ENCODE measurements at places on chromosomes 3 and 15. TPM values are rescaled to one million over a fixed set of nuclear protein-coding genes. Genes with fewer than 3 reads are reported as not detected.

DNA sequence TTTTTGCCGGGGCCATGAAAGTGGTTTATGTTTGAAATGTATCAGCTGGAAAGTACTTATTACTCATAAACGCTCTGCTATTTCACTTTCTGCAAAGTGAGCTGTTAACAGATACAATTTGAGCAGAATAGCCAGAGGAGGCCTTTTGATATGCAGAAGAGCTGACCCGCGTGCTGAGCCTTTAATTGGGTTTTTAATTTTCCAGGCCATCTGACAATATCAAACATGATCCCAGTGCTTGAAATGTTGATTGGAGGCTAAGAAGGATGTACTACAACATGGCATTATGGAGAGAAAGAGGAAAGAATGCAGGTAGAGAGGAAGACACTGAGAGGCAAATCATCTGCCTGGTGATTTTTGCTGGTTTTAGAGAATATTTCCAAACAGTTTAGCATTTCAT is 261.3 kb upstream of the MEIS2 start:
- no peak for DNase-seq

The HHLA2 gene
- total RNA-seq, result not detected

The SNTN gene
- not detected for total RNA-seq

DNA sequence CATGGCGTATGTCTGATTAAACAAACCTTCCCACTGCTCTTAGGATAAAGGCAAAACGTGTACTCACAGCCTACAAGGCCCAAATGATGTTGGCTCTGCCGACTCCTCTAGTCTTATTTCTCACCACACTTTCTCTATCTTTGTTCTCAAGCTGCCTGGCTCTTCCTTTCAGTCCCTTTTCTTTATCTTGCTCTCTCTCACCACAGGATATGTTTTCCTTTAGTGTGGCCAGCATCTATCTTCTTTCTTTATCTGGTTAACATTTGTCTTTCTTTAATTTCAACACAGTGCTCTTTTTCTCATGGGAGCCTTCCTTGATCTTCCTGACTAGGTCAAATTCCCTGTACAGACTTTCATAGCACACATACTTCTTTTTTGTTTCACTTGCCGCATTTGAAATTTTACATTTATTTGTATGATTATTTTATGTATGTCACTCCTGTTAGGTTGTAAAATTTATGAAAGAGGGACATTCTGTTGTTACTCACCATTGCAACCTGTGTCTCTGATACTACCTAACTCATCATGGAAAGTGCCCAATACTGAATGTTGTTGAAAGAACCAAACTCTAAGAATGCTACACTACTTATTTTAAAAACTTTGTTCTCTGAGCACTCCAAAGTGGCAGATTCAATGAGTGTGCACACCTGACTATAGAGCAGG is 328.9 kb upstream of the CBLB start:
- DNase-seq, result no peak

- no peak for DNase-seq
Measured at GRCh38 chr3:100482176-100482575, 10.2 kb upstream of the TMEM45A start.

The TRIM42 gene
- total RNA-seq, result not detected

DNA sequence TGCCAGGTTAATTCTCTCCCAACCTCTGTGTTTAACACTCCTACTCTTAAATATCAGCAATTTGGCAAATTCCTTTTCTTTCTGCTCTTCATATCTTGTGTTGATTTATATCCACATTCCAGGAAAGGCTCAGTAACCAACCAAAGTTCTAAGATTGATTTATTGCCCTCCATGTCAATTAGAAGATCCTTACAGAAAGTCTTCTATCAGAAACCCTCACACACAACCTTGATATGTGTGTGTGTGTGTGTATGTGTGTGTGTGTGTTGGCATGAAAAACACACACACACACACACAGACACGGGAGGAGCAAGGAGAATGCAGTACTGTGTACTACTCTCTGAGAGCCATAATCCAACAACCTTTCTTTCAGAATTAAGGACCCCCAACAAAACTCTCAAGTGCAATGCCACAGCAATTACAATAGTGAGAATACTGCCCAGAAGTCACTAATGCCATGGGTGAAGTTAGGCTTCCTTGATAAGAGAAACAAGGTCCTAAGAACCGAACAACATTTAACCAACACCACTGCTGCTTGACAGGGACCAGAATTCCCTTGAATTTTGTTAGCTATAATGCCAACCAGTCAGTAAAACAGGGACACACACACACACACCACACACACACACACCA is 1.1 kb downstream of the LSAMP start:
- DNase-seq, result no peak

DNA sequence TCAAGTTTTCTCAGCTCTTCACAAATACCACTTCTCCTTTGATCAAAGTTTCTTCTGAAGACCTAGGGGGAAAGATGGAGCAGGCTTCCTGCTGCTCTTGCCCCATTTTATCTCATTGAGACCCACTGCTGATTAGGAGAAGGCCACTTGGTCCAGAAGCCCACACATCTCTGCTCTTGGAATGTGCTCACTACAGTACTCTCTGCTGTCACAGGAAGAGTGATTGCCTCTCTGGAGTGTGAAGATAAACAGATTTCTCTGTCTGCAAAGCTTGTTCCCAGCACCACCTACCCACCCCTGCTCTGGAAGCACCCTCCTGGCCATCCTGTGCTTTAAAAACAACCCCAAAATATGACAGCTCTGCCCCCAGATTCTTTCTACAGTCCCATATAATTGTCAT is 41.3 kb upstream of the PRTG start:
- DNase-seq, result no peak

- no peak for DNase-seq
Measured at GRCh38 chr3:4739289-4740236, 239.7 kb upstream of the BHLHE40 start.

DNA sequence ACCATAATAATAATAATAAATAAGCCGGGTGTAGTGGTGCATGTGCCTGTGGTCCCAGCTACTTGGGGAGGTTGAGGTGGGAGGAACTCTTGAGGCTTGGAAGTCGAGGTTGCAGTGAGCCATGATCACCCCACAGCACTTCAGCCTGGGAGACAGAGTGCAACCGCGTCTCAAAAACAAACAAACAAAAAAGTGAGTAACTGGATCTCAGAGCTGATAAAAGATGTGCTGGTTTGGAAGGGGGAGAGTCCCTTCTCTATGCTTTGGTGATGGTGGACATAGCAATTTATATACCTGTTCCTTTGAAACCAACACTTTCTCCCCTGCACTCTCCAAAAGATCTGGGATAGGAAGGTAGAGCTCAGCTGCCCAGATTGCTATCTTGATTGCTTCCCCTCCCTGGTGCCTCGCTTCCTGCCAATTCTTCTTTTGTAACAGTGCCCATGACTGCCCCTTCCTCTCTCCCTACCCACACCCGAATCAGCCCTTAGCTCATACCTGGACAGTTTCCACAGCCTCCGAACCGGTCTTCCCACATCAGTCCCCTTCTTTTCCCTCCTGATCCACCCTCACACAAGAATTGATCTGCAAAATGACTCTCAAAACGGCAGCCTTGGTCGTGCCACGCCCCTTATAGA is 55.1 kb upstream of the UBE2E1 start:
- DNase-seq, result peak; percentile 51

DNA sequence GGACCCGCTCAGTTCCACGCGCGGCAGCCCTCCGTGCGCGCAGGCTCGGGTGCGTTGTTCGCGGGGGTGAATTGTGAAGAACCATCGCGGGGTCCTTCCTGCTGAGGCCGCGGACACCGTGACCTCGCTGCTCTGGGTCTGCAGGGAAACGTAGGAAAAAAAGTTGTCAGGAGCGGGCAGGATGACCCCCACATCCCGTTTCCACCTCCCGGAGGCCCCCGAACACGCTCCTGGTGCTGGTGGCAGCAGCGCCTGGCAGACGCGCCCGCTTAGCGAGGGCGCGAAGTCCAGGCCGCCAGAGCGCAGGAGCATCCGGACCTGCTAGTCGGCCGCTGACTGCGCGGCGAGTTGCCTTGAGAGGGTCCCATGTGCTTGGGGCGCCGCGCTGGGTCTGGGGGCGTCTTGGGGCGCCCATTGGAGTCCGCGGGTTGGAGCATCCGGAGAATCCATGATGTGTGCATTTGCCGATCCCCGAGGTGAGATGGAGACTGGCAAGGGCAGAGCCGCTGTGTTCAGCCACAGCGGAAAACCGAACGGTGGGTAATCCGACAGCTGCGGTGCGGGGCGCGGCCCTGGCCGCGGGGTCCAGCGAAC is 520 bp downstream of the GREM1 start:
- peak; percentile 46 for DNase-seq

DNA sequence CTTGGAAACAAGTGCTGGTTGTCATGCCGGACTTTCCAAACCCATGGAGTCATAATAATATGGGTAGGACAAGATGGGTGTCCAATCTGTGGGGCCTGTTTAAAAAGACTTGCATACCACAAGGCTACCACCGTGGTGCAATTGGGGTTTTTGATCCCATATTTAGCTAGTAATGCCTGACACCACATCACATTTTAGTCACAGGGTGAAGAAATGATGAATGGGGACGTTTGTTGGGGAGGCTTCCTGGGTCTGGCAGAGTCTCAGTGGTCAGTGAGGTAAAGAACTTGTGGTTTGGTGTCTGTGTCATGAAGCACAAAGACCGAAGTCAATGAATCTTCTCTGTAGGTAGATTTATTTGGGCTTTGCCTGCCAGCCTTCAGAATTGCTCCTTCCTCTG is 31.0 kb downstream of the P3H2 start:
- DNase-seq, result peak; percentile 85

- DNase-seq, result no peak
Measured at GRCh38 chr15:47673232-47673761, 44.0 kb upstream of the SEMA6D start.

The PPP4R2 gene
- total RNA-seq, result 51.9 TPM

DNA sequence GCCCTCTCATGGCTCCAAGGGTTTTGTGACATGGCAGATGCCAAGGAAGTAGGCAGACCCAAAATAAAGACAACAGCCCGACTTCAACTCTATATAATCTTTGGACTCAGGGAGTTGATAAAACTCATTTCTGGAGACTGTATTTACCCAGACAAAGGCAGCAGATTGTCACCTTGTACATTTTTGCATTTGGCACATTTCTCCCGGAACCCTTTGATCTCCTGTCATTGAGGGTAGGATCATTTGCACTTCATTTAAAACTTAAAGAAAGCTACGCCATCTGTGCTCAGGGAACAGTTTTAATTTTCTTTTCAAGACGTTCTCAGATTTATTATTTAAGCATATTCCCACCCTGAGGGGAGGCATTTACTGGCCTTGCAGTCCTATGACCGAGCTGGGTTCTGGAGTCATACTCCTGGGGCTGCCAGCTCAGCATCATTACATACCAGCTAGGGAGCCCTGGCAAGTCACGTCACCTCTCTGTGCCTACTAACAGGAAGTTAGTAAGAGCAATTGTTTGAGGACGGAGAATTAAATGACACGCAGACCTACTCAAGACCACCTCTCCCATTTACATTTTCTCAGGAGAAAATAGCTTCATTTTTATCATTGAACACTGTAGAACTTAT is 5.9 kb downstream of the CDCP1 start:
- peak; percentile 52 for DNase-seq

The RETNLB gene
- total RNA-seq, result not detected

DNA sequence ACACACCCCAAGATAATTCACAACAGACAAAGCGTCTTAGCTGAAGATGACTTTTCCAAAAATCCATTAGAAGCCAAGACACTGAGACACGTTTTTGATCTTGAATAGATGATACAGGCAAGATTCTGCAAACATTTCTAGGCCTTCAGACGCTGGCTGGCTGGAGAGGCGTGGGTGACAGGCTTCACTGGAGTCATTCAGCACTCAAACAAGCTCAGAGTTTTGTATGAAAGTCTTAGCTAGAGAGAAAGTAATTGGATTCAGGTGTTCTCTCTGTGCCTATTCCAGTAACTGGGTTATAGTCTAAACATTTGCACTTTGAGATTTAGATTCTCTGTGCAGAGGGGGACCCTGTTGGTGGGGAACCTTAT is 147.7 kb upstream of the BHLHE40 start:
- DNase-seq, result no peak

- no peak for DNase-seq
Measured at GRCh38 chr3:143914257-143914656, 57.4 kb upstream of the DIPK2A start.

DNA sequence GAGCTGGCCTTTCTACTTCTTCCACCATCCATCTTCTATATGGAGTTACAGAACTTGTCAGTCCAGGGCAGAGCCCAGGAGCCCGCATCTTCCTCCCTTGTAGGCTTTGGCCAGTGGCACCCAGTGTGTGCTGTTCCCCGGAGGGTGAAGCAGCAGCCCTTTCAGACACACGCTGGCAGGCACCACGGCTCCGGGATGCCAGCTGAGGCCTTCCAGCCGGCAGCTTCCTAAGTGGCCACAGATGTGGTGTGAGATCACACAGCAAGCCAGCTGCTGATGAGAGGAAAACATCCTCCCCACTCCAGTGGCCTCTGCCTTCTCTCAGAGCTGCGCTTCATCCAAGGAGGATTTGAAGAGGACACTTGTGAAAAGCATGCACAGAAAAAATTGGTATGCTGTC is 24.1 kb downstream of the CRABP1 start:
- no peak for DNase-seq

DNA sequence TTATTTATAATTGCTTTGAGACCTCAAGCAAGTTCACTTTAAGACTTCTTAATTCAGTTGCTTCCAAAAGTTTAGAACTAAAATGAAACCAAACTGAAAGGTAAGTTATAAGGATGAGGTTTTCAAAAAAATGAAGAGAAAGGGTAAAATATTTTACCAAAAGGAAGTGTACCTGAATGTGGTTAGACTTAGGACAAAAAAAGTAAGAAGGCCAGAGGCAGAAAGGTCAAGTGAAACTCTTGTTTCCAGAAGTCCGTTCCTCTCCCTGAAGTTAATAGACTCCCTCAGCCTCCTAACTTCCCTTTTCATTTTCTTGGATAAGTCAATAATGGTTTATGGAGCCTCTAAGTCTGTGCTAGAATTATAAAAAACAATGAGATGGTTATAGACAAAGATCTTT is 16.6 kb downstream of the BTLA start:
- no peak for DNase-seq

The PDZRN3 gene
- 0.68 TPM for total RNA-seq

GRCh38 chr3:105686278-105686897 is 182.4 kb downstream of the CBLB start:
- peak; percentile 17 for DNase-seq

DNA sequence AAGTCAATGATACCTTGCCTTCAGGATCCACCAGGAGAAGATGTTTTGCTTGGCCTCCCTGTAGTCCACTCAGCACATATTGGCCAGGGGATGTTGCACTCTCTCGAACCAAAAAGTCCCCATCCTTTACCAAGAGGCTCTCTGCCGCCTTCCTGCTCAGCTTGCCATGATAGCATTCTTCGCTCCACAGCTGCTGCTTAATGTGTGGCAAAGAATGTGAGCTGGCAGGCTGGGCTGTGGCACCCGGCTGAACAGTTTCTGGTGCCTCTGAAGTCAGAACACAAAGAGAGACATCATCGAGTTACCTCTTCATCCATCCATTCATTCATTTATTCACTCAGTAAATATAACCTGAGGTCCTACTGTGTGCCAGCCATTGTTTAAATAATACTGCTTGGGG is 23.9 kb upstream of the CEP152 start:
- DNase-seq, result no peak

The ADCY5 gene
- total RNA-seq, result 0.16 TPM

All from SJSA1 (cell line).